NCI-H146 (cell line): ENCODE measurements at places on chromosomes 5 and 9.

GRCh38 chr5:30871196-30871595 is 322.3 kb upstream of the CDH6 start:
- no peak for DNase-seq

DNA sequence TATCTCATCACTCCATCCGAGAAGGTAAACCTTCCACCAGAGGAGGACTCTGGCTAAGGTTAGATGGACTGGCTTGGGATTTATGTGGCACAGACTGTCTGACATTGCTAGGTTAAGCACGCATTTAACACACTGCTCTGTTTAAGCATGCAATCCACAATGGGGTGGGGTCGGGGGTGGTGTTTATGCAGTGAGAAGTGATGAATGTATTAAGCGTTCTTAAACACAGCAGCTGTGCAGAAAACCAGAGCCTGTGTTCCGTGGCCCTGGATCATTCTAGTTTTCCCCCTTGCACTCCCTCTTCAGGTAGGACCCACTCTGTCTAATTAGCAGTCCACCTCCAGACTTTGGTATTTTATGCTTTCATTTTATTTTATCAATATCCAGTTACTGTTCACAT is 46.4 kb downstream of the STXBP1 start:
- no peak for DNase-seq

DNA sequence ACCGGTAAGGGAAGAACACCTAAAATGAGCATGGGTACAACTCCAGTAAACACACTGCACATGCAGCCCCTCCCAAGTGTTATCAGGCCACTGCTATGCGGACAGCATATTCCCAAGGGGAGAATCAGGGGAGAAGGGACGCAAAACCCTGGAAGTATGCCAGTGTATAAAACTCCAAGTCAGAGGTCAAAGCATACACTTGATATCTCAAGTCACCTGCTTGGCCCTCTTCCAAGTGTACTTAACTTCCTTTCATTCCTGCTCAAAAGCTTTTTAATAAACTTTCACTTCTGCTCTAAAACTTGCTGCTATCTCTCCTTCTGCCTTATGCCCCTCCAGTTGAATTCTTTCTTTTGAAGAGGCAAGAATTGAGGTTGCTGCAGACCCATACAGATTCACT is 408.1 kb downstream of the HTR1A start:
- no peak for DNase-seq

DNA sequence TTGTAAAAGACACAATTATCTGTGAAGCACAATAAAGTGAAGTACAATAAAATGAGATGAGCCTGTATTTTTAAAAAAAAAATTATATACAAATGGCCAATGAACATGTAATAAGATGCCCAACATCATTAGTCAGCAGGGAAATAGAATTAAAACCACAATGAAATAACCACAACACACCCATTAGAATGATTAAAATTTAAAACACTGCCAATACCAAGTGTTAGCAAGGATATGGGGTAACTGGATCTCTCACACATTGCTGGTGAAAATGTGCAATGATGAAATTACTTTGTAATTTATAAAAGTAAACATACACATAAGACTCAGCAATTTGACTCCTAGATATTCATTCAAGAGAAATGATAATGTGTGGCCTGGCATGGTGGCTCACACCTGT is 62.8 kb downstream of the SHOC1 start:
- DNase-seq = no peak

DNA sequence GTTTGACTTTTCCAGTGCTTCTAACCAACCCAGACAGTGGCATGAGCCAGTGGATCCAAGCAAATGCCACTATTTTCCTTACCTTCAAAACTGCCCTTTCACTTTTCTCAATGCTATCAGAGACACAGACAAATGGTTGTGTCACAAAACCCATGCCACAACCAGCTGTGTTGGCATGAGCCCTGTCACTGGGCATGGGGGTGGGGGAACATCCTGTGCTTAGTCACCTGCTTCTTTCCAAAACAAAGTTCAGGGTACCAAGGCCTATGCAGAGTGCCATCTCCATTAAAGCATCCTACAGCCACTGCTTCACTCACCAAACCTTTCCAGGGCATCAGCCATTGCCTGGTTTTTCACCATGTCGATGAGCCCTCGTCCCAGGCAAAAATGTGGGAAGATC is 30.1 kb downstream of the NIPSNAP3B start:
- DNase-seq = no peak

GRCh38 chr9:136310273-136311030 is 6.6 kb upstream of the CCDC187 start:
- DNase-seq = peak; percentile 18

DNA sequence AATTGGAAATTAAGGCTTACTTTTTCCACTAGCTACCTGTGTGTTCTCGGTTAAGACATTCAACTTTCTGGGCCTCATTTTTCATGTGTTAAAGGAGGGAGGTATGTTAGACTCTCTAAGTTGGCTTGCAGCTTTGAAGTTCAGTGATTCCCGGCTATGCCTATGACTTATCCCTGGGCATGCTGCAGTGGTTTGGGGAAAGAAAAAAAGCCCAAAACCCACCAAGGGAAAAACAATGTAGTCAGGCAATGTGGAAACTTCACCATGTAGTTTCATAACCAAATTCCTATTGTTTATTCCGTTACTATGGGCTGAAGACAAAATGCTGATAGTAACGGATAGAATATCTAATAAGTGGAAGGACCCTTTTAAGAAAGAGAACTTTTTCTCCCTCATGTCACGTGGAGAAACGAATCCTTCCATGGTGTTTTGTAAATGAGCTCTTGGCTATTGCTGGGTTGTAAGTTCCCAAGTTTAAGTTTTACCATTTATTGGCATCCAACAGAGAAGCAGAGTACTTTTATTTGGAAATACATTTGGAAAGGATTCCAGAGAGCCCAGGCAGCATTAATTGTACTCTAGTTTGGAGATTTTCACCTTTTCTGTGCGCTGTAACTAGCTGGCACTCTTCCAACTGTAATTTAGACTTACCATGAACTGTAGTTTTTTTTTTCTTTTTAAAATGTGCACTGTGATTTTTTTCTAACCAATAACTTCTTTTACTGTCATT is 84.9 kb upstream of the MPDZ start:
- no peak for DNase-seq

DNA sequence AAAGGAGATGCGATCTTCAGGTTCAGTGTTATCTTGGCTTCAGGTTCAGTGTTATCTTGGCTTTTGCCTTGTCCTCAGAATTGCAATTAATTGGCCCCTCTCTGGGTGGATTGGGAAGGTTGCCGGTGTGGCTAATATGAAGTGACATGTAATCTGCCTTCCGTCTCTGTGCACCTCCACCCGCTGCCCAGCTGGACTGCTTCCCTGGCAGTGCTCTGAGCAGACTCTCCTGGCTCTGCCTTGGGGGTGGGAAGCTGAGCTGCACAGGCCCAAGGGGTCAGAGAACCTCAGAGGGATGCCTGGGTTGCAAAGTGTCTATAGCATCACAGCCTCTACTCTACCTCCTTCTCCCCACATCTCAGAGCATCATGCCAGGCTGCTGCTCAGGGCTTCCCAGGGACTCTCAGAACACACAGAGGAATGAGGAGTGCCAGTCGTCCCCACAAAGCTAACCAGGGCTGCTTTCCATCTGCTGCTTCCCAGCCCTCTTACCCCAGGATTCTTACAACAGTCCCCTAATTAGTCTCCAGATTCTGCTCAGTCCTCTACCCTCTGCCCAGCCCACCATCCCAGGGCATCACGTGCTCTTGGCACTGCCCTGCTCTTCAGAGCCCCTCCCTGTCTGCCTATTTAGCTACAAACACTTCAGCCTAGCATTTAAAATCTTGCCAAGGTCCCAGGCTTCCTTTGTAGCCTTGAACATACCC is 54.4 kb upstream of the AFAP1L1 start:
- DNase-seq = no peak

DNA sequence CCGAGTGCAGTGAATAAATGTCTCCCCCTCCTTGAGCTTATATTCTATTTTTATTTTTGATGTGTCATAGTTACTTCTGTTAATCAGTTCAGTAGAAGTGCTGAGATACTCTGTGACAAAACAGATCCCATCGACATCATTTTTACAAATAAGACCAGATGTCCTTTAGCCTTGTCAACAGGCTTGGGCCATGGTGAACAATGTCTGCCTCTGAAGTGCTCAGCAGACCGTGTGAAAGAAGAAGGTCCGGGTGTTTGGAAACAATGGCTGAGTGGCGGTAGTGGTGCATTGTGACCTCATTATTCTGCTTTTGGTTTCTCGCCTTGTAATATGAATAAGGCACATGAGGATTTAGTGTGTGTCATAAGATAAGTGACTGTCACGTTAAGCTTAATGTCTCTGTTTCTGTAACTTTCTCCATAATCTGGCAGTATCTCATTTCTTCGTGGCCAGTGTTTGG is 71.2 kb downstream of the SYK start:
- peak; percentile 24 for DNase-seq

DNA sequence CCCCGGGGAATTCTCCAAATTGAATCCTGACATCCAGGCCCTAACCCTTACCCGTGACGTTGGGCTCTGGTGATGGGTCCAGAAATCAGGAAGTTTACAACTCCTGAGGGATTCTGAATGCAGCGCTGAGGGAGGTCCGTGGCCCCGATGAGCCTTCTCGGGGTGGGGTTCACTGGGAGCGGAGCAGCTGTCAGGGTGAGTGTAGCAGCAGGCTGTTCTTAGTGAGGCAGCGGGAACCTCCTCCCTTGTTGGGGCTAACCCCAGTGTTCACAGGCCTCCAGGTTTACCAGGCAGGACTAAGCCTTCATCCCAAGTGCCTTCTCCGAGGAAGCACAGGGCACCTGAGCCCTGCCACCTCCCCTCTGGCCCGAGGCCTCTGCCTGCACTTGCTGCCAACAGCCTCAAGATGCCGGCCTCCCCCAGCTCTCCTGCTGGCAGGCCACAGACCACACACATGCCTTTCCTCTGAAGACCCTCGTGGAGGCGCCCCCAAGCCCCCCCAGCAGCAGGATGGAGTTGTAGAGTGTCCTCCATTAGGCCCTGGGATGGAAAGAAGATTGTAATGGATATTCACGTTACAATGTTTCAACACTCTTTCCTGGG is 7.3 kb upstream of the ADAMTS16 start:
- DNase-seq = no peak

GRCh38 chr9:35517131-35517530 is 27.2 kb downstream of the RUSC2 start:
- no peak for DNase-seq

GRCh38 chr5:39055768-39056398 is 18.3 kb downstream of the RICTOR start:
- DNase-seq = no peak

DNA sequence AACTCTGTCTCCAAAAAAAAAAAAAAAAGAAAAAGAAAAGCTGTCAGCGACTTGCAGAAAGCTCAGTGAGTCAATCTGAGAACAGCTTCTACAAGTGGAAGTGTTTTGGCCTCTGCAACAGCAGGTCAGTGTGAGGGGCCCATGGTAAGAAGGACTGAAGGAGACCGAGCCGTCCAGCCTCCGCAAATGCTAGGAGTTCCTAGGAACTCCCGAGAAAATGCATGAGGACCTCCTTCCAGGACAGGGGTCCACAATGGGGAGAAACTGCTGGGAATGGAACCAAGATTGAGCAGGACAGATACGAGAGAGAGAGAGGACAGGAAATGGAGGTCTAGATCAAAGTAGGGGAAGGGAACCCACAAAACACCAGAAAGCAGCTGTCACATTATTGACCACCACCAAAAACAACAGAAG is 180.5 kb downstream of the CRB2 start:
- no peak for DNase-seq

DNA sequence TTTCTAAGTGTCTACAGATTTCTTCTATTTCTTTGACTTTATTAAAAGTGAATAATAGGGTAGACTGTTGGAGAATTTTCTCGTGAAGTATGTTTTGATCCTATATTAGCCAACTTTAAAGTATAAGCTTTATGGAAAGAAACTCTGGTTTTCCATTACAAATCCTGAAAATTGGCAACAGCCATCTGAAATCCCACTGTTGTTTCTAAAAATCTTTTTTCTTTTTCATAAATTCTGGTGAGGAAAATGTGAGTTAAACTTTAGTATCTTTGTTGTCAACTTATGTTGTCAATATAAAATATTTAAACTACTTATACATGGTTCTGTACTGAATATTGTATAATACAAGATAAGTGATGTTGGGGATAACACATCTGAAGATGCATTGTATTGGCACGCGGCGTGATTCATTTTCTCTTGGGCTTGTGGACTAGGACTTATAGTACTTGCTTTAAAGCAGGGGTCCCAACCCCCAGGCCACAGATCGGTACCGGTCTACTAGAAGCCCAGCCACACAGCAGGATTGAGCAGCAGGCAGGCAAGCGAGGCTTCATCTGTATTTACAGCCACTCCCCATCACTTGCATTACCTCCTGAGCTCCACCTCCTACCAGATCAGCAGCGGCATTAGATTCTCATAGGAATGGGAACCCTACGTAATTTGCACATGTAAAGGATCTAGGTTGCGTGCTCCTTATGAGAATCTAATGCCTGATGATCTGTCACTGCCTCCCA is 12.7 kb downstream of the MAMDC2 start:
- DNase-seq = no peak

DNA sequence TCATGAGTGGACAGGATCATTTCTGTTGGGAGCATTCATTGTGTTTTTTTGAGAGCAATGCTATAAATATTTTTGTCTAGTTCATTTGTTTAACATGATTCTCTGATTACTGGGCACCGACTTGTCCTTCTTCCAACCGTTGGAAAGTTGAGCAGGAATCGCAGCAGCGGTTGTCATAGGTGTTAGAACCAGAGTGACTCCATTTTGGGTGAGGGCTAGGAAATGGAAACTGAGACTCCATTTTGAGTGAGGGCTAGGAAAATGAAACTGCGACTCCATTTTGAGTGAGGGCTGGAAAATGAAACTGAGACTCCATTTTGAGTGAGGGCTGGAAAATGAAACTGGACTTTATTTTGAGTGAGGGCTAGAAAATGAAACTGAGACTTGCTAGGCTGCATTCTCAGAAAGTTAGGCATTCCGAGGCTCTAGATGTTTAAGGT is 100.6 kb downstream of the ICE1 start:
- no peak for DNase-seq

- DNase-seq = no peak
These were observed 149.4 kb downstream of the C5orf15 start for GRCh38 chr5:133818869-133819600.

GRCh38 chr5:139271201-139272027 is 22.1 kb upstream of the MATR3 start:
- DNase-seq = no peak

GRCh38 chr5:119878712-119879111 is 249.4 kb downstream of the FAM170A start:
- DNase-seq = no peak
